ENCODE measurements at places on chromosomes 1 and 21.

DNA sequence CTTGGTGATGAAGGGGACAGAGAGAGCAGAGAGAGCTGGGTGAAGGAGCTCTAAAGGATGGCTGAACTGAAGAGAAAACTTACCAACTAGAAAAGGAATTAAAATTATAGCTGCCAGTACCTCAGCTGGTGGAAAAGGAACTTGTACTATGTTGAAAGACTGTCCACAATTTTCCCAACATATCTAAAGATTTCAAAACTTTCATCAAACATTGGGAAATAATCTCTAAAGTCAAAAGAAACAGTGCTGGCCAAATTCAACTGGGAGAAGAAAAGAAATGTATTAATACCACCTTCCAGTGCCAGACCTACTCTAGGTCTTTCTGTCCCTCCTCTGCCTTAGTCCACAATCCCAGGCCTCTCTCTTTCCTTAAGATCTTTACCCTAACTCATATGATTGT lies 6.1 kb downstream of the SMG5 start:
- DNase-seq, result no peak

DNA sequence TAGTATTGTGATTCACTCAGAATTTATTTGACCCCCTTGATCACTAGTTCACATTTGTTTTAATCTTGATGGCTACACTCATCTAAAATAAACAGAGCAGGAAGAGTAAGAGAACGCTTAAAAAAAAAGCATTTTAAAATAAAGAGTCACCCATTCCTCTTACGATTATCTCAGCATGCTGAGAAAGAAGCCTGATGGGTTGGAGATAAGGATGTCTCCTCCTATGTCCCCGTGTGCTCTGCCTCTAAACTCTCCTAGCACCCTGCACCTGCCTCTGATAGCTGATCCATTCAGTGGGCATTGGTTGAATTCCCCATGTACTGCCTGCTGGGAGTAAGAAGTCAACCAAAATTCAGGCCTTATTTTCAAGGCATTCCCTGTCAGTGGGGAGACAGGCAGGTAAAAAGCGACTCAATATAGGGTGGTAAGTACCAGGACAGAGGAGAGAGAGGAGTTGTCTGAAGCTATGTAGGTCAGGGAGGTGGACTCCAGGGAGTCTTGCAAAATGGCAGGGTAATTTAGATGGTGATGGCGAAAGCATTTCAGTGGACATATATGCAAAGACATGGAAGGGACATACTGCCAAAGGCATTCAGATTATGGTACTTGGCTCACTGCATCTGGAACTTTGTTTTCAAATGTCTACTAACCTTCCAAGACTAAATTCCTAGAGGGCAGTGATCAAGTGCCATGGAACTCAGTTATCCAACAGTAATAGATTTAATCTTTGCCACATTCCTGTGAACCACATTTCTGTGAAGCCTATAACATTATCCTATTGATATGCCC lies 18.4 kb downstream of the ELAVL4 start:
- no peak for DNase-seq

- DNase-seq, result no peak
Observed at GRCh38 chr1:192866241-192866868, 57.5 kb downstream of the RGS2 start.

DNA sequence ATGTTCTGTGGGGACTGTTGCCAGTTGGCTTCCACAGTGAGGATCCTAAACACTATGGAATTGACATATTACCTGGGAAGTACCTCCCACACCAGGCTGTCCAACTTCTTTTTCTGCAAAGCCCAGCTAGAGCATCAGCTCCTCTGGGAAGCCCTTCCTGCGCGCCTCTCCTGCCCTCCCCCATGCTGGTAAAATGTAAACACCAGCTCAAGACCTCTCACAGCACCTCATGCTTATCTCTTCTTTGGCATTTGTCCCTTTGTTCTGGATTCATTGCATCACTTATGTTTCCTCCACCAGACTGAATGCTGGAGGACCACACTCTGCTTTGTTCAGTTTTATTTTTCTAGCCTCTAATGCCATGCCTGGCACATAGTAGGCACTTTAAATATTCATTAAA lies 172.1 kb downstream of the HHAT start:
- no peak for DNase-seq

- DNase-seq, result no peak
Observed at GRCh38 chr1:180612632-180613031, 19.2 kb upstream of the XPR1 start.

- DNase-seq, result peak; percentile 44
Observed at GRCh38 chr1:67052741-67053534, 1.0 kb downstream of the SLC35D1 start.

DNA sequence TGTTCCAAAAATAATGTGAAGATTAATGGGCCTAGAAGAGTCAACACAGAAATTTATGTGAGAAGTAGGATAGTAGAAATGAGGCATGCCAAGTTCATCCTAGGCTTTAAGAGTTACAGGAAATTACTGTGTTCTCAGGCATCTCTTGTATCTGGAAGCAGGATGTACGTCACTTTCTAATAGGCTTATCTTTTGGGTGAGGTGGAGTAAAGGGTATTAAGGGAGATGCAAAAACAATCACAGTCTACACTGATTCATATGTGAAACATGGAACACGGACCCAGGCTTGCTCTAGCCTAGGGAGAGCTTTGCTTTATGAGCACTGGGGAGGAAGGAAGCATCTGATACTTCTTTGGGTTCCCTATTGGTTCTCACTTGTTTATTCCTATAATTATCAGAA lies 84.5 kb upstream of the RGS4 start:
- DNase-seq, result no peak

DNA sequence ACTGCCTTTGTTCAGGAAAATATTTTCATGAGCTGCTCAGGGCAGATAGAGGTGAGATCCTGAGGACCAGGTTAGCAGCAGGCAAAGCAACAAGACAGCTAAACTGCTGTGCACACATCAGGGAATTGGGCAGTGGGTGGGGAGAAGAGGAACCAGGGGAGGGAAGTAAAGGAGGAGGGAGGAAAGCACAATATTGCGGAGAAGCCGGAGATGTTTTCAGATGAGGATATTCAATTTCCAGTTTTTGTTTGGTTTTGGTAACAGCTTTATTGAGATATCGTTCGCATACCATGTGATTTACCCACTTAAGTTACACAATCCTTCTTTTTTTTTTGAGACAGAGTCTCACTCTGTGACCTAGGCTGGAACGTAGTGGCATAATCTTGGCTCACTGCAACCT lies 34.5 kb downstream of the EPHA10 start:
- DNase-seq, result no peak

GRCh38 chr21:16070207-16070651 lies 340.4 kb downstream of the USP25 start:
- DNase-seq, result peak; percentile 95

GRCh38 chr1:216621536-216621935 lies 101.7 kb downstream of the ESRRG start:
- DNase-seq, result peak; percentile 48

DNA sequence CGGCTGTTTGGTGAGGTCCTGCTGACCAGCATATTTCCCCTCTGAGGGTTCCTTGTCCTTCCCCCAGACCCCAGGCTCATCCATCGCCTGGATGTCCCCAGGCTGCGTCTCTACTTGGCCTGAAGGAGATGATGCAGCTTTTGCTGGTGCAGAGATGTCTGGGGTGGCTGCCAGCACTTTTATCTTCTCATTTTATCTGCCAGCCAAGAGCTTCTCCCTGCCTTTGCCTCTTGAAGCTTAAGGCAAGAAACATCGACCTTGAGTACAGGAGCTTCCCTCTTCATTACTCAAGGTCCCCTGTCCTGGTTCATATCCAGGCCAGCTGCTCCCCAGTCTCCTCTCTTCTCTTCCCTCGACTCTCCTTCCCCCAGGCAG lies 9.2 kb upstream of the H6PD start:
- no peak for DNase-seq

GRCh38 chr1:187513190-187513589 lies 684.4 kb downstream of the PLA2G4A start:
- DNase-seq, result no peak

GRCh38 chr1:8408151-8408839 lies 90.4 kb downstream of the SLC45A1 start:
- DNase-seq, result no peak

DNA sequence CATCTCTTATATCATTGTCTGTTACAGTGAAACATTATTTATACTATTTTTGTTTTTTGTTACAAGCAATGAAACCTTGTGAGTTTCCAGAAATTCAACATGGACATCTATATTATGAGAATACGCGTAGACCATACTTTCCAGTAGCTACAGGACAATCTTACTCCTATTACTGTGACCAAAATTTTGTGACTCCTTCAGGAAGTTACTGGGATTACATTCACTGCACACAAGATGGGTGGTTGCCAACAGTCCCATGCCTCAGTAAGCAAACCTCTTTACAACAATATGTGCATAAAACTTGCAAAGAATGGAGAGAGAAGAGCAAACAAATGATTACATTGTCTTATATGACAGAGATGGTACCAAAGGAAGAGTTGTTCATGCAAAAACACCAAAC lies 22.4 kb downstream of the CFHR4 start:
- DNase-seq, result no peak

DNA sequence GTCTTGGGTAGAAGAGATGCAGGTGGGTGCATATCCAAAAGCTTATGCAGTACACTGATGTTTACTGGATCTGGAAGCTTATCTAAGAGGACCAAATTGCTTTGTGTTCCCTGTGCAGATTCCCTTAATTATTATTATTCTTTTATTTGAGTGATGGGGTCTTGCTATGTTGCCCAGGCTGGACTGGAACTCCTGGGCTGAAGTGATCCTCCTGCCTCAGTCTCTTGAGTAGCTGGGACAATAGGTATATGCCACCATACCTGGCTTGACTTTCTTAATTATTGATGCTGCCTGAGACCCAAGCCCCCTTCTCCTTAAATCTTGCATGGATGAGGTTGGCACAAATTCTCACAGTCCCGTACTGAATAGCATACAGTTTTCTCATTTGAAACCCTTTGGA lies 83.0 kb downstream of the MACF1 start:
- DNase-seq, result no peak

- no peak for DNase-seq
Observed at GRCh38 chr1:208161005-208161404, 83.2 kb downstream of the PLXNA2 start.

DNA sequence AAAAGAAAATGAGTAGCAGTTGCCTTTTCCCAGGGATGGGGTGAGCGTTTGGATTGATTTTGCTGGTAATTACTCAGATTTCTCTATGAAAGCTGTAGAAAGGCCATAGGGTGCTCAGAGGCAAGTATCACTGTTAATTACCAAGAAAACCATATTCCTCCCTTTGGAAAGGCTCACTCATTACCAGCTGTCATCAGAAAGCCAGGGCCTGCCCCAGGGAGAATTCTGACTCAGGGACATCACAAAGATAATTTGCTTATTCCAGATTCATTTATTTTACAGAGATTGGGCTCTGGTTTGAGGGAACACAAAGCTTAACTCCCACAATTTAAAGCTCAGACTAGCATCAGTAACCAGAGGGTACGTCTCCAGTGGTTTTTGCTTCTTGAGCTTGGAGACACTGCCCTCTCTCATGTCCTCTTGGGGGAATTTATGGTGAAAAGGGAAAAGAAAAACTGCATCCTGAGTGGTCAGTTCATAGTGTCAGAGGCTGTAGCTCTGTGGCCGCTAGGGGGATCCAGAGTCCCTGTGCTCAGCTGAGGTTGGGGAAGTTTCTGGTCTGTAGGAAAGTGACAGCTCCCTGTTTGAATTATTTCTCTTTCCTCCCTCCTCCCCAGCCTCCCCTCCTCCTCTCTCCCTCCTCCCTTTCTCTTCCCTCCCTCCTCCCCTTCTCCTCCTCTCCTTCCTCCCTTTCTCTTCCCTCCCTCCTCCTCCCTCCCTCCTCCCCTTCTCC lies 204.3 kb downstream of the KCNJ6 start:
- peak; percentile 80 for DNase-seq

DNA sequence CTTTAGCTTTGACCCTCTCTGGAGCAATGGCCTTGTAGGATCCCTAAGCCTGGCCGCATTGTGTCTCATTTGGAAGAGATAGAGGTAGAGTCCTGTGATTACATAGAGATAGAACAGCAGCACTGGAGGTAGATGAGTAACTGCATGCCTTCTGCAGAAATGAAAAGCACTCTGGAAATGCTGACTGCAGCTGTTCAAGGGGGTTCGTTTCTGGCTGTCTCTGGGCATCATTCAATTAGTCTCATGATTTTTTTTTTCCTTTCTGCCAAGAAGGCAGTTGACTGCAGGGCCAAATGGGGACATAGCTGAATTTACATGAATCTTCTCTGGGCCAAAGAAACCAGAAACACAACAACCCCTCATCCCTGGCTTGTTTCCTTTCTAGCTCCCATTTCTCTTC lies 28.1 kb upstream of the SNX27 start:
- no peak for DNase-seq

DNA sequence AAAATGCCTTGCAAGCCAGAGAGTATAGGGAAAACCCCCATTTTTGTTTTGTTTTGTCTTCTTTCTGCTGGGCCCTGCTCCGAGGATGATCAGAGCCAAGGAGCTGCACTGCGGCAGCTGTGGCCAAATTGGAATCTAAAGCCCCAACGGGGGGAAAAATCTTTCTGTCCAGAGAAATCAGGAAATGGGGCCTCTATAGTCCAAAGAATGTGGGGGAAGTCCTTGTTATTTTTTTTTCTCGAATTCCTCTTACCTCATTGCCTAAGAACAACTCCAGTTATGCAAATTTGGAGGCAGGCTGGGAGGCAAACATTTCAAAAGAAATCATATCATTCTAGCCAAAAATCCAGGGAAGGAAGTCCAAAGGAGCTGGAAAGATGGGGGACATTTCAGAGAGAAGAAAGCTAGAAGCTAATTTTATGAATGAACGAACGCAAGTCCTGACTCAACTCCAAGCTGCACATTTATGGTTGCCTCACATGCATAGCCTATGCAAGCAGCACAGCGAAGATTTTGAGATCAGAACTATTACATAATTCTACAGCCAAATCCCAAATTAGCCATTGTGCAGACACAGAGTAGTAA lies 263.2 kb downstream of the KCTD3 start:
- no peak for DNase-seq

DNA sequence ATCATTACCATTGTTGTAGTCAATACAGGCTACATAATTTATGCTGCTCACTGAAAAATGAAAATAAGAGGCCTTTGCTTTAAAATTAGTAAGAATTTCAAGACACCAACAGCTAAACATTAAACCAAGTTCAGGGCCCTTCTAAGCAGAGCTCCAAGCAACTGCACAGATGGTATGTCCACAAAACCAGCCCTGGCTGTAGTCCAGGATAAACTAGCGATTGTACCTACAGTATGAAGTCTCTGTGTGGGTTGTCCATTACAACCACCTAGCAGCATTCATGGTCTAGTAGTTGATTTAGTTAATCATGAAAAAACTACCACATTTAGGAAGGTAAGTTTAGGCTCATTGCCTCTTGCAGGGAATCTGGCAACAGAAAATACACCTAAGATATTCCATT lies 35.3 kb downstream of the CLCA4 start:
- no peak for DNase-seq

- no peak for DNase-seq
Observed at GRCh38 chr1:244150071-244150470, 99.0 kb downstream of the ZBTB18 start.

Measured in cerebellar cortex (tissue), 1 donor.